Ureter (tissue), 1 donor: ENCODE measurements at places on chromosomes 6 and 20. TPM values are rescaled to one million over a fixed set of nuclear protein-coding genes. Genes with fewer than 3 reads are reported as not detected.

Gene TRIM15
- total RNA-seq: not detected

GRCh38 chr6:158852312-158853071 is 33.3 kb upstream of the EZR start:
- no peak for DNase-seq

- no peak for DNase-seq
These were observed 30.2 kb downstream of the RRBP1 start for GRCh38 chr20:17651760-17652388.

GRCh38 chr6:121698617-121699016 is 263.2 kb downstream of the GJA1 start:
- DNase-seq: no peak

DNA sequence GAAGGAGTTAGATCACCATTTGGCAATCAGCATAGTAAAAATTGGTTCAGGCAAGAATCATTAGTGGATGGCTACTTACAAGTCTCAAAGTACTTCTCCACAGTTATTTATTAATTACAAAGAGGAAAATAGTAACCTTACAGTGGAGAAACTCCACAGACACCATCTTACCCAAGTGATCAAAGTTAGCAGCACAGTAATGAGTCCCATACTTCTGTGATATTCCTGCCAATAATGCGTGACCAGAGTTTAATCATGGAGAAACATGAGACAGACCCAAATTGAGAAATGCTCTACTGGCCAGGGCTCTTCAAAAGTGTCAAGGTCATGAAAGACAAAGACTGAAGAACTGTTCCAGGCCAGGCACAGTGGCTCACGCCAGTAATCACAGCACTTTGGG is 9.5 kb downstream of the TBC1D7 start:
- DNase-seq: no peak

DNA sequence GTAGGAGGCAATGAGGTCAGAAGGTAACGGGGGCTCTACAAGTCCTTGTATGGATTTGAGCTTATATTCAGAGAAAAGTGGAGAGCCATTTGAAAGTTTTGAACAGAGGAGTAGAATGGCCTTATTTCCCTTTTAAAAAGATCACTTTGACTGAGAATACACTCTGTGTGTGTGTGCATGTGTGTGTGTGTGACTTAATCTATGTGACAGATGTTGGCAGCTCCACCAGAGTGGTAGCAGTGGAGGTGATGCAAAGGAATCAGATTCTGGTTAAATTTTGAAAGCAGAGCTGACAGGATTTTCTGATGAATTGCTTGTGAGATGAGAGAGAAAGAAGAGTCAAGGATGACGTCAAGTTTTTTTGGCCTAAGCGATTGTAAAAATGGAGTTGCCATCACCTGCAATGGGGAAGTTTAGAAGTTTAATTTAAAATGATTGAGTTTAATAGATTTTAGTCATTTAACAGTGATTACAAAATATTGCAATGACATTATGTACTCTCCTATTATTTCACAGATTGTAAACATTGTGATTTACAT is 172.2 kb upstream of the HEY2 start:
- no peak for DNase-seq

Gene FAM217A
- not detected for total RNA-seq

Gene FAM209B
- total RNA-seq: not detected

GRCh38 chr20:41784209-41784958 is 166.2 kb upstream of the CHD6 start:
- DNase-seq: no peak

DNA sequence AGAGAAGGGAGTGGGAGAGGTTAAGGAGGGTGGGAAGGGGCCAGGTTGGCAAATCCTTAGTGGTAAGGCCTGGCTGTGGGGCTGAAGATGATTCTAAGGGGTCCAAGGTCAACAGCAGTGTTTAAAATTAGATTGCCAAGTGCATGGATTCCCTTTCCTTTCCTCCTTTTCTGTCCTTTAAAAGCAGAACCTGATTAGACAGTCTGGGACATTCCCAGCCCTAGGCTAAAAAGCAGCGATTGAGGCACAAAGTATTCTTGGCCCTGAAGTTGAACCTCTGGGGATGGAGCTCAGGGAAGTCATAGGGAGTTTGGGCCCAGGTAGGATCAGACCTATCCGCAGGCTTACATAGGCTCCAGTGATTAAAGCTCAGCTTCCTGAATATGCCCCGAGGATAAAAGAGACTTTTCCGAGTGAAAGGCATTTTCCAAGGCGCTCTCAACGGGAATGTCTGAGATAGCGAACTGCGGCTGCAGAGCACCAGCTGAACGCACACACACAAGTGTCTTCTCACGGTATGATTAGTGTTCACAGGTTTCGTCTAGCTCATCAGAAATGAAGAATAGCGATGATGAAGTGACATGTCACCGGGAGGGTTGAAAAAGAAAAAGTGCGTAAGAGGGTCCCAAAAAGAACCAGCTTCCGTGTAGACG is 787 bp upstream of the CARMIL1 start:
- DNase-seq: no peak

Gene RBM38
- 18.2 TPM for total RNA-seq

GRCh38 chr20:40698744-40699143 is 9.7 kb upstream of the MAFB start:
- no peak for DNase-seq
